HCT116 (cell line): ENCODE measurements at places on chromosomes 6 and 20. TPM values are rescaled to one million over a fixed set of nuclear protein-coding genes. Genes with fewer than 3 reads are reported as not detected.

TPX2 gene
- total RNA-seq: 163 TPM

WDR27 gene
- 60.6 TPM for total RNA-seq

DZANK1 gene
- total RNA-seq: 1.7 TPM

PSORS1C2 gene
- total RNA-seq: not detected

GSTA2 gene
- not detected for total RNA-seq

PTCHD4 gene
- 1.1 TPM for total RNA-seq

SIRPB1 gene
- 1.9 TPM for total RNA-seq

TFAP2D gene
- not detected for total RNA-seq

IRF4 gene
- total RNA-seq: 1.2 TPM

MRPS18A gene
- total RNA-seq: 63.0 TPM

PI16 gene
- total RNA-seq: 0.59 TPM

FUCA2 gene
- 75.4 TPM for total RNA-seq

TBXT gene
- not detected for total RNA-seq

NKX2-4 gene
- total RNA-seq: not detected

BNIP5 gene
- not detected for total RNA-seq

FIG4 gene
- total RNA-seq: 15.7 TPM

FLRT3 gene
- total RNA-seq: 1.5 TPM
